ENCODE measurements at places on chromosomes 5 and 9.

DNA sequence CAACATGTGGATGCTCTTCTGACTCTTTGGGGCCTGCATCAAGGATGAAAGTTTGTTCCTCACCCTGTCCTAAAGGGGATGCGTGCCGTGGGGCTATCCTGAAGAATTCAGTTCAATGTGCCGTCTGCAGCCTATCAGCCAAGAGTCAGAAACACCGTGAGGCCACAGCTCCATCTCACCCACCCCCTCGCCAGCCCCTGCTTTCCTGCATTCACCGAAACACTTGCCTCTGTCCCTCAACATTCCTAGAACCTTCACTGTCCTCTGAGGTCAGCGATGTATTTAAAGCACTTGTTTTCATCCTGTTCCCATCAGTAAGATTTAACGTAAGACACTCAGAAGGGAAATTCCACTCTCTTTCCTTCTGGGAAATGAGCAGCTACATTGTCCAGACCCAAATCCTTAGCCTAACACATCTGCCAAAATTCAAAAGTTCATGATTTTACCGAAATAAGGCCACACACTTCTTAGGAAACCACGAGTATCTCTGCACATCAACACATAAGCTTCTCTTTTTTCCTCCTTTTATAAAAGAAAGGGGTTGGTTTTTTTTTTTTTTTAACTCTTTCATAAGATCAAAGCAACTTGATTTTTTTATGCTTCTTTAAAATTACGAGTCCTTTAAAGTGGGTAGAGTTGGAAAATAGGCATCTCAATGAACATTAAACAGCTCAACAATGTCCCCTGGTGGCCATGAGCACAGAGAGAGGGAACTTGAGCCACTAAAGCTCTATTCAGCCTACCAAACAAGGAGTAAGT lies 100.7 kb downstream of the SUSD1 start:
- DNase-seq = peak; percentile 1

- DNase-seq = no peak
These were observed 564.8 kb upstream of the CLINT1 start for GRCh38 chr5:158423623-158424200.

GRCh38 chr9:130870491-130871381 lies 25.9 kb downstream of the QRFP start:
- peak; percentile 25 for DNase-seq

GRCh38 chr9:93013856-93014582 lies 44.5 kb upstream of the SUSD3 start:
- no peak for DNase-seq

DNA sequence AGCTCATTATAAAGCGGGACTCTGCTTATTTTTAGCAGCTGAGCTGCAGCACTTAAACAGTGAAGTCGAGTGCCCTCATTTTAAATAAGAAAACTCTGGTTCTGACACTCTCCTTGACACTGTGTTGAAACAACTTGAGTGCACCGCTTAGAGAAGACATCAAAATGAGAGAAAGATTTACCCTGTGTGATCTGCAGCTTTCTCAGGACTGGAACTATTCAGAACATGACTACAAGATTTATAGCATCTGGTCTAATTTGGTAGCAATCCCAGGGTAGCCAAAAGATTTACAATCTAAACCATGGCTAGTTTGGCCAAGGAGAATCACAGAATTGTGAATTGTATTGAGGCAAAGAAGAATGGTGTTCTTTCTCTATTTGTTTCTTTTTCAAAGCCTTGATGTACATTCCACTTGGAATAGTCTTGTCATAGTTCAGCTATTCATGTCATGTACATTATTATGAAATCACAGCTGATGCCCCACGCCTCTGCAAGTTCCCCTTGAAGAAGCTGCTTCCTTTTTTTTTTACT lies 38.7 kb downstream of the PLEKHG4B start:
- no peak for DNase-seq

- peak; percentile 64 for DNase-seq
These were observed at the start of gene FRMD3 for GRCh38 chr9:83538172-83538889. Gene FRMD3, minus strand, starts transcription at chr9:83538401. Its CDS starts 170 bp downstream, at chr9:83538231.

GRCh38 chr5:178350361-178351220 lies 118.0 kb upstream of the PHYKPL start:
- DNase-seq = no peak

- no peak for DNase-seq
These were observed 2.2 kb downstream of the FBXL7 start for GRCh38 chr5:15502208-15502607.

DNA sequence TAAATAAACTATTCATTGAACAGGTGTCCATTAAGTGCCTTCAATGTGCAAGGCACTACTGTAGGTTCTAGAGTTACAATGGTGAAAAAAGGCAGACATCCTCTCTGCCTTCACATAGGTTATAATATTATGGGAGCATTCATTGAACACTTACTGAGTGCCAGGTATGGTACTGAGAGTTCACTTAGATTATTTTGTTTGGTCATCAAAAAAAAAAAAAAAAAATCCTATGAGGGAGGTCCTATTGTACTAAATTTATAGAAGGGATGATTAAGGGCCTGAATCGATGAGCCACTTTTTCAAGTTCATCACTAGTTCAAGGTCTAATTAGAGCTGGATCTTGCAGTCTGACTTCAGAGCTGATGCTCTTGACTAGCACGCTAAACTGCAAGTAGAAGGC lies 22.8 kb upstream of the PANK3 start:
- DNase-seq = no peak

DNA sequence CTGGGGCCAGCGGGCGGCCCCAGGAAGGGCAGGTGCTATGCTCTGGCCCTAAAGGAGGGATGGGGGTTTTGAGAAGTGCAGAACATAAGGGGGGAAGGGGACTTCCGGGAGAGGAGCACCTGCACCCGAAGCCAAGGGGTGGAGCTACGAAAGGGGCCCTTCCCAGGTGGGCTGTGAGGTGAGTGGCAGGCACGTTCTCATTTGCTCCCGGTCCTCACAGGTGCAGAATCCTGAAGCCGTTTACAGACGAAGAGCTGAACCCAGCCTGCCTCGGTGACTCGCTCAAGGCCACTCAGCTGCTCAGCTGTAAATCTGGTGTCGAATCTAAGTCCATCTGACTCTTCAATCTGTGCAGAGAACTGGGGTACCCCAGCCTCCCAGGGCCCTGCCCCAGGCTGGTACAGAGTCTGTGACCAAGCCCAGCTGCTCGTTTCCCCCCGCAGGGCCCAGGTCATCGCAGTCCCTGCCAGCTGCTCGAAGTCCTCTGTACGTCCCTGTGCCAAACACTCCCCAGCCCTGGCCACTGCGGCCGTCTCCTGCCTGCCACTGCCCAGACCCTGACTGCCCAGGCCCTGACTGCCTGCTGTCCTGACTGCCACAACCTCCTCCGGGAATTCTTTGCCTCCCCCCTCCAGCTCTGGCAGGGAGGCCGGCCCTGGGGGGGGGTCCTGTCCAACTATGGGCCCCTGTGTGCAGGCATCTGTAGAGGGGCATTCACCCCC lies 53.8 kb upstream of the RXRA start:
- DNase-seq = no peak

GRCh38 chr5:112869948-112870347 lies 8.9 kb downstream of the SRP19 start:
- no peak for DNase-seq

DNA sequence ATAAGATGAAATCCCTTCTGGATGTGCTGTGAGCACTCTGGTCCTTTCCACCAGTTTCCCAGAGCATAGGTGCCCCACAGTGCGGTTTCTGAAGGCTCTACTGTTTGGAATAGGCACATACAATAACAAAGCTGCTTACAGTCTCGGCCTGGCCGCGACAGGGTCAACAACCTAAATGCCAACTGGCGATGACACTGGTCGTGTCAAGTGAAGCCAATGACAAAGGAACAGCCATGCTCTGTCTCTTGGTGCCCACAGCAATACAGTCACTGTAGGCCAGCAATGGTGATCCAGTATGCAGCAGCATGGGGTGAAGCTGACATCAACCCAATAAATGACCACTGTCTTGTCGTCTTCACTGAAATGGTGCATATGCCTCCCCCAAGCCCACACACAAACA lies 47.8 kb upstream of the EQTN start:
- no peak for DNase-seq
